Activated CD4-positive, alpha-beta T cell treated with anti-CD3 and anti-CD28 coated beads, Interleukin-10, Interleukin-2, amounts not matched to agents 100 ng/mL and 50 ng/mL, durations not matched to agents 16 hours and 8 hours (primary cell): ENCODE measurements at places on chromosomes 13 and 19.

DNA sequence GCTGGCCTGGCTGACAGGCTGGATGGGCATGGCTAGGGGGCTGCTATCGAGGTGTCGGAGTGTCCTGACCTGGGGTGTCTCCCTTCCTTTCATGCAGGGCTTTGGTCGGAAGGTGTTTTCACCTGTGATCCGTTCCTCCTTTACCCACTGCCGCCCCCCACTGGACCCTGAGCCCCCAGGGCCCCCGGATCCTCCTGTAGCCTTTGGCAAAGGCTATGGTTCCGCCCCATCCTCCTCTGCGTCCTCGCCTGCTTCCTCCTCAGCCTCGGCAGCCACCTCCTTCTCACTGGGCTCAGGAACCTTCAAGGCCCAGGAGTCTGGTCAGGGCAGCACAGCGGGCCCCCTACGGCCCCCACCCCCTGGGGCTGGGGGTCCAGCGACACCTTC, 11.8 kb upstream of the PRR19 start:
- DNase-seq = no peak

DNA sequence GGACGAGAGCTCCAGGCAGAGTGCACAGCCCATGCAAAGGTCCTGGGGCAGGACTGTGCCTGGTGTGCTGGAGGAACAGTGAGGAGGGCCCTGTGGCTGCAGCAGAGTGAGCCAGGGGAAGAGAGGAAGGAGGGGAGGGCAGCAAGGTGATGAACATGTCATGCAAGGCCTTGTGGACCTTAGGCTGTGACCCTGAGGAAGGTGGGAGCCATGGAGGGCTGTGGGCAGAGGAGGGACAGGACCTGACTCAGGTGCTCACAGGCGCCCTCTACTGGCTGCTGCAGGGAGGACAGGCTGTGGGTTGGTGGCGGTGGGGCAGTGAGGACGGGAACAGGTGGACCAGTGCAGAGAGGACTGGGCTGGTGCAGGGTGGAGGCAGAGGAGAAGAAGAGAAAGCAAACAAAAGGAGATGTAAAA, 170.3 kb downstream of the PTPRS start:
- DNase-seq = peak; percentile 62

DNA sequence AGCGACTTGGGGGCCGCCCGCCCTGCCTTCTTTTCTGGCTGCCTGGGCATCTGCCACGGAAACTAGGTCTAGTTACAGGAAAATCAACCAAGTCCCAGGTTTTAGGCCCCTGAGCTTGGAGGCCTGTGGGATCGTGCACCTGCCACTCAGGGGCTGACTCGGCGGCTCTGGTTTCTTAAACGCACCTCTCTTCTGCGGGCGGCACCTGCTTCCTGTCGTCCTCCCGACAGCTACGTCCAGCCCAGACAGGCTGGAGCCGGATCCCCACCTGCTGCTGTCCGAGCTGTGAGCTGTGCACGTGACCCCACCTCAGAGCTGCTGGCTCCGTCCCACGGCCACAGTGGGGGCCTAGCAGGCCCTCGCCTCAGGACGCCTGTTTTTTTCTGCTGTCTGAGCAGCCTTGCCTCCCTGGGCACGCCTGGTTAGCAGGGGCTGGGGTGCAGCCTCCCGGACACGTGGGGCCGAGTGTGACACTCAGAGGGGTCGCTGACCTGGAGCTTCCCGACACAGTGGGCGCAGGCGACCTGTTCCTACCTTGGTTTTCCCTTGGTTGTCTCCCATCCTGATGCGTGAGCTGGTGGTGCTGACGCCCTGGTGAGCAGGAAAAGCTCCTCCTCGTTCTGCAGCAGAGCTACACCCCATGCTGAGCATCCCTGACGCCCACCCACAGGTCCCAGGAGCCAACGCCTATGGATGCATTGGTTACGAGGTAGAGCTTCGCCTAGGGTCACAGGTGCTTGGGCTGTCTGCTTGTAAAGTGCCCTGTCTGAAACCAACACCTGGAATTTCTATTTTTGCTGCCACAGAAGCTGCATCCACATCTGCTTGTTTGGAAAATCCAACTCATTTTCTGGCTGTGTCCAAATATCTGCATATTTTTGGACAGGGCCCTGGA, 17.5 kb downstream of the TMEM255B start:
- no peak for DNase-seq

- DNase-seq = no peak
These were observed 410.1 kb upstream of the TSHZ3 start for GRCh38 chr19:31759359-31759758.

- DNase-seq = no peak
These were observed 175.8 kb downstream of the DCT start for GRCh38 chr13:94303644-94304174.

DNA sequence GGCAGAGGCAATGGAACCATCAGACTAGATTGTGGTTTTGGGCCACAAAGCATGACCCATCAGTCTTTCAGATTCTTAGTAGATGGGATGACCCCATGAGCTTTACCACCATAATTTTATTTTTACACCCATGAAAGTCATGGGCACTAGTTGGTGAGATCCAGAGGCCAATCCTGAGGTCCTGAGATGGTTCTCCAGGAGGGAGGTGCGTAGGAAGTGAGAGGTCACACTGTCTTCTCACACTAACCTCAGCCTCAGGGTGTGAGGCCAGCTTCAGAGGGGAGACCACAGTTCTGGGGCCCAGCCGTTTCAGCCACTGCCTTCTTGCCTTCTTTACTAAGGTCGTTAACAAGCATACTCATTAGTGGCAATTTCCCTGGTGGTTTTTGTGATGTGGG, 106.4 kb downstream of the AKAP11 start:
- DNase-seq = peak; percentile 52

DNA sequence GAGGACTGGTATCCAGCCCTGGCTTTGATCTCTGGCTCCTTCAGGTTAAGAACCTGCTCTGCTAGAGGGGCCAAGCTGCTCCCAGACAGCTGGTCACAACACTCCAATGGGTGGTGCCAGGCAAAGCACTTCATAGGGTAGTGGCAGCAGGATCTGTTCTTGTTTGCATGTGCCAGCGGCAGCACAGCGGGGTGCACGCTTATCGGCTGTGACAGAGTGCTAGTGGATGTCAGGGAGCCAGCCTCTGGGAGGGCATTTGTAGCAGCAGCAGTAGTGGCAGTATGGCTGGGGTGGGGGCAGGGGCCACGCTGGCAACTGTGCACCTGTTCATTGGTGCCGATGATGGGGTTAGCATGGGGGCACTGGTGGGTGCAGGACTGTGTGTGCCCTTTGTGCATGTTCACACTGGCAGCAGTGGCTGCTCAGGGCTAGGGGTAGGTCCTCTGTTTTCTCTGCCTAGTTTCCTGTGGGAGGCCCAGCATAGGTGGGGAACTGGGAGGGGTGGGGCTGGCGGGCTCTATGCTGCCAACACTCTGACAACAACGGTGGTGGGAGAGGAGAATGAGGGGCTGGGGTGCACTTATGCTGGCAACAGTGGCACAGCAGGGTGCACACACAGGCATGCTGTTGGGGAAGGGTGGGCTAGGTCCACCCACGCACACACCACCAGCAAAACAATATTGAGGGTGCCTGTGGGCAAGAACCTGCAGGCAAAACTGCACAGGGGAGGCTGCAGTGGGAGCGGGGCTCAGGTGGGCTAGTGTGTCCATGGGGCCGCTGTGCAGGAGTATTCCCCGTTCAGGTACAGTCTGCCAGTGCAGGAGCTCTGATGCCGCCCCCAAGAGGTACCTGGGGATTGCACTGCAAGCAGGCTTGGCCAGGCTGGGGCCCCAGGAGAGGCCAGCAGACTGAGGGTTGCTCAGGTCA, 19.3 kb downstream of the AP1M1 start:
- no peak for DNase-seq

- DNase-seq = peak; percentile 42
These were observed 8.0 kb downstream of the SPHK2 start for GRCh38 chr19:48627201-48627864.

GRCh38 chr13:71879129-71879535, 12.1 kb upstream of the DACH1 start:
- peak; percentile 52 for DNase-seq

GRCh38 chr13:112826565-112826964, 136.7 kb downstream of the ATP11A start:
- no peak for DNase-seq

DNA sequence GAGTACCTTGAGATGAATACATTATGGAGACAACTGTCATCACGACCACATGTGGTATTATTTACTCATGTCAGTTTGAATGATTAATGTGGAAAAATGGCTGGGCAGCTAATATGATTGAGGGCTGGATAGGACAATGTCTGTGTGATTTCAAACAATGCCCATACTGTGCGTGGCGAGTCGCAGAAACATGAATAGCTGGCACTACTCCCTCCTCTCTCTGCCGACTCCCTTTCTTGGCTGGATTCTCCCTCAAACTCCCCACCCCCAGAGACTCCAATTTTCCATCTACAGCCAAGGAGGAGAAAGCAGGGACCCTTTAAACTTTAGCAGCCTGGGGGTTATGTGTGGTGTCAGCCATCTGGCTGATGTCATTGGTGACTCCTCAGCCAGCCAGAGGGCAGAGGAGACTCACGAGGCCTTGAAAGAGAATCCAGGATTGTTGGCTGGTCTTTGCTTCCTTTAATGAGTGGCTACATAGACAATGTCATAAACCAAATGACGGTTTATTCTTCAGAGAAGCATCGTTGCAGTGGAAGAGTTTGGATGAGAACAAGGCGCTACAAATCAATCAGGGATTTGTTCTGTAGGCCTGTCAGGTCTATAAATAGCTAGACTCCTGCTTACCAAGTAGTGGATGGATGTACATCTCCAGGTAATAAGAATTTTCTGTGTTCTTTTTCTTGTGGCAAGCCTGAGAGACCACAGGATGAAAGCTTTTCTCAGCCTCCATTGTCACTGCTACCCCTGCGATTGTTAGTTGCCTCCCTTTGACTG, 165.6 kb downstream of the DLEU7 start:
- no peak for DNase-seq

DNA sequence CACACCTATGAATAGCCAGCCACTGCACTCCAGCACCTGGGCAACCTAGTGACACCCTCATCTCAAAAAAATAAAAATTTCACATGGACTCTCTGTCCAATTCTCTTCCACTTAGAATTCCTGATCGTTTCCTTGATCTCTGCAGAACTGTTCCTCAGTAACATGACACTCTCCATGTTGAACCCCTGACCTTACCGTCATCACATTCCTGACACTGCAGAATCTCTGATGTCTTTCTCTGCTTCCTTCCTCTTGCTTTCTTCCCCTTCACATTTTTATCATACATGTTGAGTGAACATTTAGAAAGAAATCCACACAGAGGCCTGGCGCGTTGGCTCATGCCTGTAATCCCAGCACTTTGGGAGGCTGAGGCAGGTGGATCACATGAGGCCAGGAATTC, 15.0 kb downstream of the ZNF114 start:
- DNase-seq = no peak

DNA sequence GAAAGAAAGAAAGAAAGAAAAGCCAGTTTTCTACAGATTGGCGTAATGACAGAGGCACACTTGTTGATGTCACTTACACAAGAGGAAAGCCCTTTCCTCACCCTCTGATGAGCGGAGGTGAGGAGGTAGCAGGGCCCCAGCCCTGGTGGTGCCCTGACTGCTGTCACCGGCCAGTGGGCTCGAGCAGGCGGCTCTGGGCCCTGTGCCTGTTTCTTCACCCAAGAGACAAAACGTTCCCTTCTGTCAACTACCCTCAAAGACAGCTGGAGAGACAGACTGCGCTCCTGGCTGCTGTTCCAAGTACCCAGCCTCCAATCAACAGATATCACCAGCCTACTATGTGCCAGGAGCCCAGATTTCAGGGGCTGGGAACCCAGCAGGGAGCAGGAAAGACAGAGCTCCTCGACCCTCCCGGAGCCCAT, 10.1 kb downstream of the EPS15L1 start:
- DNase-seq = no peak

- DNase-seq = peak; percentile 72
These were observed at the start of gene PNMA8C for GRCh38 chr19:46428239-46429135. Gene PNMA8C (minus strand): TSS chr19:46428936. CDS start chr19:46428359, 577 bp downstream.

GRCh38 chr13:103815619-103816018, 749.4 kb upstream of the SLC10A2 start:
- DNase-seq = peak; percentile 10

GRCh38 chr13:110448677-110449076, 112.8 kb downstream of the RAB20 start:
- DNase-seq = no peak

DNA sequence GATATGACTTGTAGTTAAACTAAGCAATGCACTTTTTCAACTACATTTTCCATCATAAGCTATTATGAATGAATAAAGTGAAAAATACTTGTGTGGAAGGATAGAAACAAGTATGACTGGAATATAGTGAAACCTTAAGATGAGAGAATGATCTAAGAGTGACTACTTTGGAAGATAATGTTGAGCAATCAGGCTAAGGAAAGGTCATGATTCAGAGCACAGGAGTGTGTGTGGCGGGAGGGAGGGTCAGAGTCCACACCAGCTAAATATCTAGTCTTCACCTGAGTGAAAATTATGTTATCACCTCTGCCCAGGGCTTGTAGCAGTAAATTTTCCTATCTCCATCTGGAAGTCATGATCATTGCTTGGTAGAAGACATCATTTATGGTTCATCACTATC, 833.4 kb upstream of the ATXN8OS start:
- no peak for DNase-seq

DNA sequence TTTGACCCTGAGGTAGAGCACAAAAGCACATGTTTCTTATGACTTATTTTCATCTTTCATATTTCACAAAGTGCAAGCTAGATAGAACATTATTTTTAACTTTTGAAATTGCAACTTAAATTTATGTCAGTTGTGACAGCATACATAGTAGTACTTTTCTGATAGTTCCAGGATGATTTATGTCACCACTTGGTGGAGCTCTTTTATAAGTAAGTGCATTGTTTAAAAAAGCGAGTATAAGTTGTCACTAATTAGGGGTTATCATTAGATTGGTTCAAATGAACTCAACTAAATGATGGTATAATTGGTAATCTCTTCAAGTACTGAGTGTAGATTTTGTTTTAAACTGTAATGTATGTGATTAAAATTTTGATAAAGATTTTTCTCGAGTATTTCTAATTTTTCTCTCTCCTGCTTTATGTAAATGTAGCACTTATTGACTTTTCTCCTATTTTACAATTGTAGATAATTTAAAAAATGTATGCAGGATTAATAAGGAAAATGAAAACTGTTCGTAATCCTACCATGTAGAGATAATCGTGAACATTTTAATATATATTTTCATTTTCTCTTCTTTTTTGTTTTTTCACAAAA, 31.1 kb downstream of the RB1 start:
- DNase-seq = peak; percentile 52

- no peak for DNase-seq
These were observed 24.7 kb downstream of the NFIX start for GRCh38 chr19:13020002-13020414.

DNA sequence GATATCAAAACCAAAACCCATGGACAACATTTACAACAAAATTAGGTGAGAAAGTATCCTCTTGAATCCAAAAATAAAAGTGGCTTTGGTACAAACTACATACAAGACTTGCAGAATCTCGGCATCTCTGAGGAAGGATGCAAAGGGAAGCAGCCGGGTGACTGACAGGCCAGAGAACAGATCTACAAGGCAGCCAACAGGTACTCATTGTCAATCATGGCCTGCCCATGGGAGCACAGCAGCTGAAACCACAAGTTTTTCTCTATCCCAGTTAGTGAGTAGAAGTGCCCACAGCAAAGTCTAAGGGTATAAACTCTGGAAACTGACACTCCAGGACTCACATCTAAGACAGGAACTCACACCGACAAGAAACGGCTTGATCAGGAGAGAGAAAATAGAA, 74.5 kb downstream of the TBC1D4 start:
- no peak for DNase-seq

- DNase-seq = no peak
These were observed 11.5 kb upstream of the UBE2S start for GRCh38 chr19:55419103-55419502.

GRCh38 chr19:4516199-4516938, 1.9 kb downstream of the PLIN4 start:
- DNase-seq = no peak
